GM18507 (cell line): ENCODE measurements at places on chromosomes 5 and 9.

- DNase-seq: no peak
Measured at GRCh38 chr5:130295235-130295634, 391.0 kb downstream of the CHSY3 start.

DNA sequence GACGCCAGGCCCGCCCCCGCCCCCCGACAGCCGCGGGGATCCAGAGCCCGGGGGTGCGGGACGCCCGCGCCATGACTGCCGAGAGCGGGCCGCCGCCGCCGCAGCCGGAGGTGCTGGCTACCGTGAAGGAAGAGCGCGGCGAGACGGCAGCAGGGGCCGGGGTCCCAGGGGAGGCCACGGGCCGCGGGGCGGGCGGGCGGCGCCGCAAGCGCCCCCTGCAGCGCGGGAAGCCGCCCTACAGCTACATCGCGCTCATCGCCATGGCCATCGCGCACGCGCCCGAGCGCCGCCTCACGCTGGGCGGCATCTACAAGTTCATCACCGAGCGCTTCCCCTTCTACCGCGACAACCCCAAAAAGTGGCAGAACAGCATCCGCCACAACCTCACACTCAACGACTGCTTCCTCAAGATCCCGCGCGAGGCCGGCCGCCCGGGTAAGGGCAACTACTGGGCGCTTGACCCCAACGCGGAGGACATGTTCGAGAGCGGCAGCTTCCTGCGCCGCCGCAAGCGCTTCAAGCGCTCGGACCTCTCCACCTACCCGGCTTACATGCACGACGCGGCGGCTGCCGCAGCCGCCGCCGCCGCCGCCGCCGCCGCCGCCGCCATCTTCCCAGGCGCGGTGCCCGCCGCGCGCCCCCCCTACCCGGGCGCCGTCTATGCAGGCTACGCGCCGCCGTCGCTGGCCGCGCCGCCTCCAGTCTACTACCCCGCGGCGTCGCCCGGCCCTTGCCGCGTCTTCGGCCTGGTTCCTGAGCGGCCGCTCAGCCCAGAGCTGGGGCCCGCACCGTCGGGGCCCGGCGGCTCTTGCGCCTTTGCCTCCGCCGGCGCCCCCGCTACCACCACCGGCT lies 1.0 kb downstream of the FOXE1 start:
- DNase-seq: no peak

- DNase-seq: no peak
Measured at GRCh38 chr9:107906074-107906473, 416.5 kb upstream of the KLF4 start.

- no peak for DNase-seq
Measured at GRCh38 chr5:164392531-164392930, 887.1 kb downstream of the MAT2B start.

DNA sequence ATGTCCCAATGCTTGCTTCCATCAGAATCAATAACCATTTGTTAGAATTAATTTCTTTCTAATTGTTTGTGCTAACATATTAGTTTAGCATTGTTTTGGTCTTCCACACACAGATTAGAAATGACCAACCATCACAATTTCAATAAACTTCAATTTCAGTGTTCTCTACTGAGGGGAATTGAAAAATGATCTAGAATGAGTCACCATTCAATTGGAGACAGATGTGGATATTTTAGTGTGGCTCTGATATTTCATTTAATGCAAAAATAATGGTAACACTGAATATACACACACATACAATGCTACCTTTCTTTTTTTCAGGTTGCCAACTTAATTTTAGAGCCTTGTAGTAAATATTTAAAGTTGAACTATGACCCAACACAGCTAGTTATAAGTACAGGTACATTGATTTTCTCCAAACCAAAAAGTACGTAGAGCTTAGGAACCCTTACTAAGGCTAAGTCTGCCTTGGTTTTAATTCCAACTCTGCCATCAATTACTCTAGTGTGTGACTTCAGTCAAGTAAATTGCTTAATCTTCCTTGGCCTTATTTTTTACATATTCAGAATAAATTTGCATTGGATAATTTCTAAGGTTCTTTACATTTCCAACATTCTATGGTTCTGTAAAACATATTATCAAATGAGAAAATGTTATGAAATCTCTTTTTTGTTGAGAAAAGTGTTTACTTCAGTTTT lies 143.9 kb downstream of the DMRTA1 start:
- no peak for DNase-seq
